Stimulated activated naive B cell treated with anti-CD40 and anti-IgM and Interleukin-4, amounts not matched to agents 10 μg/mL and 1 μg/mL and 100 μg/mL, for 72 hours (primary cell): ENCODE measurements at places on chromosomes 1 and 21.

GRCh38 chr1:201259476-201260235, 23.6 kb upstream of the PKP1 start:
- no peaks in the 10 kb centered on the region for H3K4me1 ChIP-seq
- H3K27ac ChIP-seq: no peak overlapping the region
- H3K27me3 ChIP-seq: peaks cover 23% of the 10 kb centered on the region
- DNase-seq: no peak
- no peaks in the 10 kb centered on the region for H3K36me3 ChIP-seq

GRCh38 chr1:237864338-237865244, 26.1 kb downstream of the ZP4 start:
- H3K36me3 ChIP-seq: no peaks in the 10 kb centered on the region
- peak overlapping the region; percentile 40 for H3K4me3 ChIP-seq
- H3K27ac ChIP-seq: no peak overlapping the region
- DNase-seq: peak; percentile 5
- H3K27me3 ChIP-seq: peaks cover 11% of the 10 kb centered on the region
- H3K4me1 ChIP-seq: peaks cover 5% of the 10 kb centered on the region

DNA sequence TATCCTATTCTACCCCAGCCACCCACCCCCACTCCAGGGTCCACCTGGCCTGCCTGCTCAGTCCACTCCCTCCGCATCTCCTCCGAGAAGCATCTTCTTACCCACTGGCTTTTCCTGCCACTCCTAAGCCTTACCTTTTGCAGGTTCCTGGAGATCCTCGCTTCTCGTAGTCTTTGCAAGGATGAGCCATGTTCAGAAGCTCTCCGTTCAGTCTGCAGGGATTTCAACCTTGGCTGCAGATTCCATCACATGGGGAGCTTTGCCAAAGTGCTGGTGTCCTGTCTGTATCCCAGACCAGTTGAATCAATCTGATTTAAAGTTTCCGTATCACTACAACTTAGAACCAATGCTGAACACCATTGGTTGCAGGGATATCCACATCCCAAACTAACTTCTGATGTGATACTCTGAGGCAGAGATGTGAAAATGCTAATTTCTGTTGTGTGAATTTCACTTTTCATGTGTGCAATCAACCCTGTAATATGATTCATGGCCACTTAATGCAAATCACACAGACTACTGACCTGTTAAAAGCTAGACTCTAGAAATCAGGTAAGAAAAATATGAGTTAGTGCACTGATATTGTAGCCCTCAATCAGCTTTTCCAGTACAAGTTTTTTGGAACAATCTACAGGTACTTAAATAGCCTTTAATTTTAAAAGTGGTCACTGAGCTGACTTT, 61.9 kb downstream of the CAPN2 start:
- H3K4me3 ChIP-seq: no peak overlapping the region
- no peaks in the 10 kb centered on the region for H3K27me3 ChIP-seq
- H3K27ac ChIP-seq: no peak overlapping the region
- no peak for DNase-seq
- peaks cover 56% of the 10 kb centered on the region for H3K36me3 ChIP-seq
- peaks cover 29% of the 10 kb centered on the region for H3K4me1 ChIP-seq

- DNase-seq: no peak
- H3K4me1 ChIP-seq: peaks cover 15% of the 10 kb centered on the region
- no peak overlapping the region for H3K4me3 ChIP-seq
- H3K27me3 ChIP-seq: no peaks in the 10 kb centered on the region
- H3K36me3 ChIP-seq: no peaks in the 10 kb centered on the region
- H3K27ac ChIP-seq: no peak overlapping the region
Observed at GRCh38 chr1:244989813-244990212, 125.5 kb upstream of the HNRNPU start.

GRCh38 chr1:121586369-121587229, 401.8 kb downstream of the SRGAP2C start:
- peaks cover 1% of the 10 kb centered on the region for H3K4me1 ChIP-seq
- H3K4me3 ChIP-seq: no peak overlapping the region
- H3K36me3 ChIP-seq: peaks cover 9% of the 10 kb centered on the region
- no peak overlapping the region for H3K27ac ChIP-seq
- no peak for DNase-seq
- no peaks in the 10 kb centered on the region for H3K27me3 ChIP-seq

DNA sequence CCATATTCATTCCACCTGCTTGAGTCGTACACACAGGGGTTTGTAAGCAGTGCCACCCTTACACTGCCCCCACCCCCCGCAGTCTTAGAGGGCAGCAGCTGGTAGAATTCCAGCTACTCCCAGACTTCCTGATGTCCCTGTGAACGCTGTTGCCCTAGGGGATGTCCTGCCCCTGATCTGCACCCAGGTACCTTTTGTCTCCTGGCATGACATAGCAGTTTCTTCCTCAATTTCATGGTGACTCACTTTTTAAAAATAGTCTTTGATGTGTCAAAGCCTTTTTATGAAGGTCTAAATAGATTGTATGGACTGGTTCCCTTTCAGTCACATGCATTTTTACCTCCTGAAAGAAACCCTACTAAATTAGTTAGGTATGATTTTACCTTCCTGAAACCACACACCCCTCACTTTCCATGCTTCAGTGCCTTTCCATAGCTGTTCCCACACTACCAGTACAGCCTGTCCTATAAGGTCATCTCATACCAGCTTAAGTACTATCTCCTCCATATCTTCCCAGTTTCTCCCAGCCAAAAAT, 76.4 kb downstream of the ST3GAL3 start:
- peak overlapping the region; percentile 20 for H3K27ac ChIP-seq
- H3K4me1 ChIP-seq: peaks cover 21% of the 10 kb centered on the region
- DNase-seq: no peak
- H3K27me3 ChIP-seq: no peaks in the 10 kb centered on the region

- no peaks in the 10 kb centered on the region for H3K27me3 ChIP-seq
- DNase-seq: no peak
- H3K4me3 ChIP-seq: no peak overlapping the region
- peaks cover 32% of the 10 kb centered on the region for H3K4me1 ChIP-seq
Observed at GRCh38 chr1:227758366-227758765, 23.1 kb downstream of the SNAP47 start.

DNA sequence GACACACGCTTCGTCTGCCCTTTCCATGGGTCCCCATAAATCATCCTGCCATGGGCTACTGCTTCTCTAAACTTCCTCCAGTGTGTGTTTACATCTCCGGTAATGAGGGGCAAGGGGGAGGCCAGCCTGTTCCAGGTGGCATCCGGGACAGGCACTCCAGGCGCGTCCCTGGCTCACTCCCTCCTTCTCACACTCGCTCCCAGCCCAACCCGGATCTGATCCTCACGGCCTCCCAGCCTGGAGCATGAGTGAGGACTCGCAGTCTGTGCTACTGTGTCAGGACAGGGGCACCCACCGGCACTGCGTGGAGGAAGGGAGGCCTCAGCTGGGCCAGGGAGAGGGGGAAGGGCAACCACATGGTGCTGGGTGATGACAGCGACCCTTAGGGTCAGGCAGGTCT, 225.4 kb downstream of the TRABD2B start:
- DNase-seq: no peak
- no peak overlapping the region for H3K4me3 ChIP-seq
- no peak overlapping the region for H3K27ac ChIP-seq
- no peaks in the 10 kb centered on the region for H3K4me1 ChIP-seq
- H3K36me3 ChIP-seq: no peaks in the 10 kb centered on the region
- H3K27me3 ChIP-seq: peaks cover 9% of the 10 kb centered on the region

DNA sequence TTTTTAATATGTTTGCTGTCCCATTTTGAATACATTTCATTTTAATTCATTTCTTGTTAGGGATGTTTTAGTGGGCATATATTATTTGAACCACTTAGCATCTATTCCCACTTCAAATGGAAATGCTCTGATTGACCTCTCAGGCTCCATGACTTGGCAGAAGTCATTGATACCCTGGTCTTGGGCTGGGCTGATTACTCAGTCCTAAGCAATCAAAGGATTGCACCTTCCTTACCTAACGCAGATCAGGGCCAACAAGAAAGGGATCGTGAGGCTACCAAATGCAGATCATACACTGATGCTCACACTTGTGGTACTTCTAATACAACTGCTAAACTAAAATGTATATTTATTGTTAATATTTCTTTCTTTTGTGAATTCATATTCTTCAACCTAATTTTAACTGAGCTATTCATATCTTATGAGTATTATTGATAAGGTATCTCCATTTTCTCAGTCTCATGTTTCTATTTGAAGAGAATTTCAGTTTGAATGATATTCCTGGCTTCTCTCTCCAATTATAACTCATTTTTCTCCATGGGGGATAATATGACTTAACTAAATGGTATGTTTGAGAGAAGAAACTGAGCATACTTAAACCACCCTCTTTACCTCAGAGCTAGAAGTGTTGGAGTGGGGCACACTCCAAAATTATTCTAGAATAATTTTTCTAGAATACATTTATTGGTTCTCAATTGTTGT, 615.5 kb upstream of the ADAMTS5 start:
- no peaks in the 10 kb centered on the region for H3K27me3 ChIP-seq
- no peaks in the 10 kb centered on the region for H3K36me3 ChIP-seq
- no peak overlapping the region for H3K4me3 ChIP-seq

GRCh38 chr1:6519935-6520671, 28.6 kb upstream of the PLEKHG5 start:
- DNase-seq: no peak
- H3K36me3 ChIP-seq: peaks cover 10% of the 10 kb centered on the region
- H3K27ac ChIP-seq: no peak overlapping the region
- H3K4me3 ChIP-seq: no peak overlapping the region

DNA sequence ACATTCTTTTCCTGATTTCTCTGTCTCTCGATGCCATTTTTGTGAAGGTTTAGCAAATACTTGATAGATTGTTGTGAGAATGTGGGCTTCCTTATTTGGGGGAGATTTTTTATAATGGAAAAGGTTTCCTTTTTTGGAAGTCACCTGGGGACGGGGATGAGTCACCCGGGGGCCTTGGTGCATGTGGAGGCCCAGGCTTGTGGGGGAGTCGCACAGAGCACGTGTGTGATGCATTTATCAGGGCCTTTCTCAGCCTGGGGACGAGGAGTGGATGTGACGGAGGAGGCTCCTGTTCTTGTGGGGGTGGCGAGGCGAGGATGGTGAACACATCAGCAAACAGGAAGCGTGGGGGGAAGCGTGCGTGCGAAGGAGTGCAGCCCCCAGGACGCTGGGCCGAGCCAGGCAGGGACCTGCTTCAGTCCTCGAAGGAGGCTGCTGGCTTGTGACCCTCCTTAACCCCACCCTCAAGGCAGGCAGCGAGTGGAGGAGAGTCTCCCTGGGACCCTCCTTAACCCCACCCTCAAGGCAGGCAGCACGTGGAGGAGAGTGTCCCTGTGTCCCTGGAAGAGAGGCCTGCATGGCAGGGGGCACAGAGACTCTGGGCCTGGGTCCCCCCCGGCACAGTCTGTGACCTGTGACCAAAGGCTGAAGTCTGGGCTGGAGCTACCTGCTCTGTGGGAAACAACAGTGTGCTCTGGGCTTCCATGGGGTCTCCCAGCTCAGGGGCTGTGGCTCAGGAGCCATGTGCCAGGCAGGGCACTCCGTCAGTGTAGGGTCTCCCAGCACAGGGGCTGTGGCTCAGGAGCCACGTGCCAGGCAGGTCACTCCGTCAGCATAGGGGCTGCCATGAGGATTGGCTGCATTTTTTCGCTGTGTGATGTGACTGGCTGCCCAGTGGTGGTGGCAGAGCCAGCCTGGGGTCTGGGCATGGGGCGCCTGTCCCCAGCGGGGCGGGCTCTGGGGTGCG, 57.2 kb downstream of the AGPAT3 start:
- peak; percentile 36 for DNase-seq
- H3K36me3 ChIP-seq: peaks cover 67% of the 10 kb centered on the region
- peak overlapping the region; percentile 72 for H3K4me3 ChIP-seq
- H3K27me3 ChIP-seq: no peaks in the 10 kb centered on the region

DNA sequence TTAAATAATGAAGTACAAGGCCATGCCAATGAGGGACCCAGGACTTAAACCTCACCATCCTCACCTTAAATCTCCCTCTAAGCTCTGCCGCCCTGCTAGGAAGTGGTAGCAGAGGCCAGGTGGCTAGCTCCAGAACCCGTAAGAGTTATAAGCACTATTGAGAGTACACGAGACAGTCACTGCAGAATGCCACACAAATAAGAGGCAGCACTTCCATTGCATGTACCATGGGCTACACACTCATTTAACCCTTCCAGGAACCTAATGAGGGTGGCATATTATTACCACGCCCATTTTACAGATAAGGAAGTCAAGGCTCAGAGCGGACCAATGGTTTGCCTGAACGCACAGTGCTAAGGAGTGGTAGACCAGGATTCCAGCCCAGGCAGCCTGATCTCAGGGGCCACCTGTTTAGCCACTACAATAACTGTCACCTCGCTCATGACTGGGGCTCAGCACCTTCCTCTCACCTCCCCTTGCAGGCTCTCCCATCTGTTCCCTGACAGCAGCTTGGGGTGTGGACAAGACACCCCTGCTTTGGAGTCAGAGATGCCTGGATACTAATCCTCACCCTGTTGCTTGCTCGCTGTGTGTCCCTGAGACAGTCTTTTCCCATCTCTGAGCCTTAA, 54.8 kb upstream of the ID3 start:
- H3K36me3 ChIP-seq: peaks cover 7% of the 10 kb centered on the region
- H3K27me3 ChIP-seq: no peaks in the 10 kb centered on the region
- H3K27ac ChIP-seq: peak overlapping the region; percentile 92
- H3K4me1 ChIP-seq: peaks cover 77% of the 10 kb centered on the region
- no peak overlapping the region for H3K4me3 ChIP-seq
- no peak for DNase-seq

DNA sequence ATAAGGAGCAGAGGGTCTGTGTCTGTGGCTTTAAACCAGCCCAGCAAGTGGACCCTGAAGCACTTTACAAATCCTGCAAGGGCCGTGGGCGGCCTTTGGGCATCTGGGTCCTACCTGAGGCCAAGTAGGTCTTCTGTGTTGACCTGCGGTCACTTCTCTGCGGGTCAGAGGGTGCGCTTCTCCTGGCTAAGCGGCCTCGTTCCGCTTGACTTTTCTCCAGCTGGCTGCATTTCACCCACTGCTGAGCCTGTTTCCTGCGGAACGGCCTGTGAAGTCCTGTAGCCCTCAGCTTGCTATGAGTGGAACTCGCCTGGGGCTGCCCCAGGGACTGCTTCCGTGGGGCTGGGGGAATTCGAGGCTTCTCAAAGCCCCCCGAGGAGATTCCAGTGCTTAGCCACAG, 43.3 kb downstream of the SLC37A1 start:
- H3K4me1 ChIP-seq: peaks cover 15% of the 10 kb centered on the region
- H3K4me3 ChIP-seq: no peak overlapping the region
- DNase-seq: no peak
- no peaks in the 10 kb centered on the region for H3K27me3 ChIP-seq
- H3K27ac ChIP-seq: peak overlapping the region; percentile 42
- H3K36me3 ChIP-seq: peaks cover 57% of the 10 kb centered on the region

GRCh38 chr1:234893725-234894630, 234.7 kb downstream of the TOMM20 start:
- no peak overlapping the region for H3K27ac ChIP-seq
- H3K36me3 ChIP-seq: no peaks in the 10 kb centered on the region
- H3K27me3 ChIP-seq: no peaks in the 10 kb centered on the region
